LoVo (cell line): ENCODE measurements at places on chromosomes 11 and 22.

DNA sequence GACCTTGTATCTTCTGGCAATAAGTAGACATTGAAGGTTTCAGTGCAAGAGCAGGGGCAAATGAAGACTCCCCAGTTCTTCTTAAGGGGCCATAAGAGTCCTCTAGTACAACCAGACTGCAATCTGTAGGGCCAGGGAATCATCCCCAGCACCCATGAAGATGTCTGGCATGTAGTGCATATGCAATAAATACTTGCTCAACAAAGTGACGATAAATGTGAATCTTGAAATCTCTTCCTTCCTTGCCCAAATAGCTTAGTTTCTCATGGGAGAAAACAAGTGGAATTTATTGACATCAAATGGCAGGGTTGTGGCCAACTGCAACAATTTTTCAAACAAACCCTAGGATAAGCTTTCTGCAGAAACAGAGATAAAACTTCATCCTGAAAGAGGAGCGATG is 107.6 kb downstream of the ABTB2 start:
- DNase-seq: no peak

GRCh38 chr11:47532597-47533213 is 20.2 kb downstream of the CELF1 start:
- DNase-seq: no peak

DNA sequence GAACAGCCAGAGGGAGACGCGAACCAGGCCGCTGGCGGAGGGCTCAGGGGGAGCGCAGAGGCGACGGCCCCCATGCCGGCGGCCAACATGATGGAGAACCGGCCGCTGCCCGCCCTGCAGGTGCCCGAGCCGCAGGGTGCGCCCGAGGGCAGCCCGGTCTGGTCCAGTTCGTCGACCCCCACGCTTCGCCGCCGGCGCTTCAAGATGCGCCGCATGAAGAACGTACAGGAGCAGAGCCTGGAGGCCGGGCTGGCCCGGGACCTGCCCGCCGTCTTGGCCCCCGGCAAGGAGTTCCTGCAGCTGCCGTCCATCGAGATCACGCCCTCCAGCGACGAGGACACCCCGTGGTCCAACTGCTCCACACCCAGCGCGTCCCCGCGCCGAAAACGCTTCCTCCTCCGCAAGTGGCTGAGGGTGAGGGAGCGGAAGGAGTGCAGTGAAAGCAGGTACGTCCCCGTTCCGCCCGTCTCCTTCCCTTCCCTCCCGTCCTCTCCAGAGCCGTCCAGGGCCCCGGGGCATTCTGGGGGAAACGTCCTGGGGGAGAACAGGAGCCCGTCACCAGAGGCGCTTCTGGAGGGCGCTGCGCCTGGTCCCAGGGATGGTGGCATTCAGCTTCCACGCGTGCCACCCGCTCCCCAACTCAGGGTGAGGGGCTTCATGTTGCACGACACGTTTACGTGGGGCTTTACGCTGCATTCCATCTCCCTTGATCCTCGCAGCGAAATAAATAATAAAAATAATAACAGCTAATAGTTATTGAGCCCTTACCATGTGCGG is 840 bp downstream of the GRAMD1B start:
- no peak for DNase-seq

DNA sequence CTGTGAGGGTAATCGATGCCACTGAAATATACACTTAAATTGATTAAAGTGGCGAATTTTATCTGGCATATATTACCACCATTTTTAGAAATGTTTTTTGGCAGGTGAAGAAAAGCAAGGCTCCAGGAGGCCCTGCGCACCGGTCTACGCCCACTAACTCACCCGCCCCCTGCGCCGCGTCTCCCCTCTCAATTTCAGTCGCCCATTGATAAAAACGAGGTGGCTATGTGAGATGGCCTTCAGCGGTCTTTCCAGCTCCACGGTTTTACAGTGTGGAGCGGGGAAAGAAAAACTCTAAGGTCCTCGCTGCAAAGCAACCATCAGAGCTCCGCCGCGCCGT is 602 bp upstream of the AQP11 start:
- DNase-seq: no peak

GRCh38 chr11:34468209-34468841 is 29.6 kb downstream of the CAT start:
- DNase-seq: peak; percentile 54

GRCh38 chr11:75376175-75376574 is 23.1 kb upstream of the RPS3 start:
- DNase-seq: no peak

DNA sequence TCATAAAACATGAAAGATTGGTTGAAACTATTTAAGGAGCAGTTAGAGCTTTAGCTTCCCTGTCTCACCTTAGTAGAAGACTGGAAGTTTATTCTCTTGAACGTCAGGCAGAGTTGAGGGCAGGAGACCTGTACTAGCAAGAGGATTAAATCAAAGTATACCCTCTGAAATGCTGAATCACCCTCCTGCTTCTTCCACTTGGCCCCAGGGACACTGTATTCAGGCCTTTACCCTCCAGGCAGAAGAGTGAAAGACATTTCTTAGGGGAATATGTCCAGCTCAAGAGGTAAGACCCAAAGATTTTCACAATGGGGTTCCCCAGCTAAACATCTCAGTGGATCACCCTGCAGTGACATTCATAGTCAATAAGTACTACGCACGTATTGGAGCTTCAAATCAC is 11.9 kb downstream of the APOA4 start:
- no peak for DNase-seq

DNA sequence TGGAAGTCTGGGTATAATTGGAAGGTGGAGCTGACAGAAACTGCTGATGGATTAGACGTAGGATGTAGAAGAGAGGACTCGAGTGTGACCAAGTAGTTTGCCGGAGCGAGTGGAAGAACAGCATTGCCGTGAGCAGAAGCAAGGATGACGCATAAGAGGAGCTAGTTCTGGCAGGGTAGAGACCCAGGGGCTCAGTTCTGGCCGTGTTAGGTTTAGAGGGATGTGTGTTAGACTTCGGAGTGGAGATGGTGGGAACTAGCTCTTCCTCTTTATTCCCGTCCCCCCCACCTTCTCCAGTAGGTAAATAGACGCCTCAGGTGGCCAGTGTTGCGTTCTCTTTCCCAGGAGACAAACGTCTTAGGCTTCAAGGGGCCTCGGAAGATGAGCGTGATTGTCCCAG is 19.1 kb downstream of the TUB start:
- no peak for DNase-seq

DNA sequence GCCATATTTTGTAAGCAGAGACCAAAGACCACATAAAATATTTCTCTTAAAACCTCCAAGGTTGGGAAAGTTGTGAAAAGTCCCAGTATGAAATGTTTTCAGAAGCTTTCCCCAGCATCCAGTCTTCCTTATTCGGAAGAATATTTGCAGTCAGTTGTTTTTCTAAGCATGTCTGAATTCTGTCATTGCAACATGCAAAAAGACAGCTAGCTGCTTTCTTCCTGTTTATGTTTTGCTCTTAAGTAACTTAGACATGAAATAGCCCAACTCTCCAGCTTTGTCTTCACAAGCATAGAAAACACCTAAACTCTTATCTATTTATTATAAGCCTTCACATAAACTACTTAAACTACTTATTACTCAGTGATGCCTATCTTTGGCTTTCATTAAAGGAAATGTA is 57.9 kb upstream of the MMP13 start:
- no peak for DNase-seq

DNA sequence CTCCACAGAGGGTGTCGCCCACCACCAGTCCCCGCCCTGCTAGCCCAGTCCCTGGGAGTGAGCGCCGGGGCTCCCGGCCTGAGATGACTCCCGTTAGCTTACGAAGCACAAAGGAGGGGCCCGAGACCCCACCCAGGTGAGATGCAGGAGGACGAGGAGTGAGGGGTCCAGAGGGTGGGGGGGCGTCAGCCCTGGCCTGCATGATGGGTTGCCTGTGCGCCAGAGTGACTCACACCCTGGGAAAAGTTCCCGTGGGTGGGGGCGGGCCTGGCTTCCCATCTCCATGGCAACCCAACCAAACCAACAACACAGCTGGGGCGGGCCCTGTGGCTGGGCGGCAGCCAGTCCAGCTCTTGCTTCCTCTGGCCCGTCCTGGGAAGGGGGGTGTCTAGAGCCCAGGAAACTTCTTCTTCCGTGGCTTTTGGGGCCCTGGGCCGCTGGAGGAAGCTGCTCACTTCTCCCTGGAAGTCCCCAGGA is 4.5 kb downstream of the GAS2L1 start:
- DNase-seq: no peak

DNA sequence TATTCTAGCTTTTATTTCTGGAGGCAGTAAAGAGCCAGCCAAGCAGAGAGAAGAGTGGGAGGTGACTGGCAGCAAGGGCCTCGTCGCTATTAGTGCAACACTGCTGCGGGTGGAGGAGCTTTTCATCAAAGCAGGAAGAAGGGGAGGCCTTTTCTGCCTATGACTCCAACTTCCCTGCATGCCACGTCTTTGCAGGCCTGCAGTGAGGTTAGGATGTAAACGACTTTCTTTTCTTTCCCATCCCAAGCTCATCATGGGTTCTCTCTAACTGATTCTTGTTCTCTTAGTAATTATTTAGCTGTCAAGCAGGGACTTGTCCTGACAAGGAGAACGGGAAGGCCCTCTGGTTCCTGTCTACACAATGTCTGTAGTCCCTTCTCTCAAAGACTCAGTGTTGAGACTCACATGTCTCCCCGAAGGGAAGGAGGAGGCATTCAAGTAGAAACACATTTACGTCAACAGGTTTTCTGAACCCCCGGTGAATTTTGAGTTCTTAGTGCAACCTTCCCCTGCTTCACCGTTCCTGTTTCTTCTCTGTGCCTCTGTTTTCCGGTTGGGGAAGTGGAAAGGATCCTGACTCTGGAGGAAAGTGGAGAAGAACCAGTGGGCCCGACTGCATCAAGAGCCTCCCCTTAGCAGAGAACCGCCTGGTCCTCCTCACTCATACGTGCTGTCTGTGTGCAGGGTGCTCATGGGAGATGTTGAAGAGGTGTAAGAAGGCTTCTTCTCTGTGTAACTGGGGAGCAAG is 56.9 kb downstream of the PACS1 start:
- DNase-seq: no peak

GRCh38 chr22:36395915-36396314 is 8.1 kb upstream of the MYH9 start:
- no peak for DNase-seq

DNA sequence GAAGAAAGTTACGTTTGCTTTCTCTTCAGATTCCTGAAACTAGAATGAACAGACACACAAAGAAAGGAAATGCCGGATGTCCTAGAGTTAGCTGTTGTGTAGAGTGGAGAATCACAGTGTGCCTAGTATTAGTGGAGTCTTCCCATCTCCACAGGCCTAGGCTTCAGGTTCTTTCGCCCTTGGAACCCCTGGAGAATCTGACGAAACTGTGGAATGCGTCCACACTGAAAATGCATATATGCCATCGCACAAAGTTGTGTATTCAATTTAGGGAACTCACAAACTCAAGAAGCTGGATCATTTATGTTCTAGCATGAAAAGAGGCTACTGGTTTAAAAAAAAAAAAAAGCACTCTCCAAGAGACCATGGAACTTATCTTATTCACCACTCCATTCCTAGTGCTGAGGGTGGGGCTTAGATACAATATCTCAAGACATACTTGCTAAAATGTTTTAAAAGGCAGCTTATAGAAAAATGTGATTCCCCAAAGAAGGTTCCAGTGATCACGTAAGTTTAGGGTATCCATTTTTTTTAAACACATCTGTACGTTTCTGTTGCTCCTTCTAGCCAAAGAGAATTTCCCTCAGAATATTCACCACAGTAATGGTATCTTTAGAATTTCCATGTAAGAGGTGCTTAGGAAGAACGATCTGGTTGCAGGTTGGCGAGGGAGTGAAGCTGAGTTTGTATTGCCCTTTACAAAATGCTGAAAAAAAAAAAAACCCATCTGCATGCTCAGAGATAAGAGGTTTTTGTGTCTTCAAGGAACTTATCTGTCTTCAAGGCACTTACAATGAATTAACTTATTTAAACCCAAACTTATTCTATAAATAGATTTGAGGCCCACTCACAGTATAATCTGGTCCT is 20.0 kb downstream of the MAML2 start:
- no peak for DNase-seq

GRCh38 chr11:89612096-89612495 is 98.0 kb upstream of the TRIM77 start:
- DNase-seq: no peak

DNA sequence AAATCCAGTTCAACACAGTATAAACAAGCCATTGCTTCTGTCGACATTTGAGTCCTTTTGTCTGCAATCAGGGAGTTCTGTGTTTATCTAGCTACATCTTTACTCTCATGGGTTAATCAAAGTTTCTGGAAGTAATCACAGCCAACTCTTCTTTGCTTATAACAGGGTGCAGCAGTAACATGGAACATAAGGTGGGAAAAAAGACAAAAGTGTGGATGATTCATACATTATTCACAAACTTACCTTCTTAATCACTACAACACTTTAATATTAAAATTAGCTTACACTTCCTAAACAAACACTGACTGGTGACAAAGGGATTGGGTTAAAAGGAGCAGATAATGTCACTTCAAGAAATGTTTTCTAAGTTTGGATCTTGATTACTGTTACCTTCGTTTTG is 44.7 kb downstream of the SNX19 start:
- no peak for DNase-seq

DNA sequence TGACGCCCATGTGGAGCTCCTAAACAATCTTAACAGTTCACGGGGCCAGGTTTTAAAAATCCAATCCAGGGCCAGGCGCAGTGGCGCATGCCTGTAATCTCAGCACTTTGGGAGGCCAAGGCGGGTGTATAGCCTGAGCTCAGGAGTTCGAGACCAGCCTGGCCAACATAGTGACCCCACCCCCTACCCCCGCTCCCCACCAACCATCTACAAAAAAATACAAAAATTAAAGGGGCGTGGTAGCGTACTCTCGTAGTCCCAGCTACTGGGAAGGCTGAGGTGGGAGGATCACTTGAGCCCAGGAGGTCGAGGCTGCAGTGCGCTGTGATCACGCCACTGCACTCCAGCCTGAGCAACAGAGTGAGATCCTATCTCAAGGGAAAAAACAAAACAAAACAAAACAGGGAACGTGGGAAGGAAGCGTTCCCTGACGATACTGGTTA is 689 bp upstream of the SART1 start:
- DNase-seq: no peak

GRCh38 chr11:2305788-2306451 is 4.1 kb downstream of the TSPAN32 start:
- no peak for DNase-seq

DNA sequence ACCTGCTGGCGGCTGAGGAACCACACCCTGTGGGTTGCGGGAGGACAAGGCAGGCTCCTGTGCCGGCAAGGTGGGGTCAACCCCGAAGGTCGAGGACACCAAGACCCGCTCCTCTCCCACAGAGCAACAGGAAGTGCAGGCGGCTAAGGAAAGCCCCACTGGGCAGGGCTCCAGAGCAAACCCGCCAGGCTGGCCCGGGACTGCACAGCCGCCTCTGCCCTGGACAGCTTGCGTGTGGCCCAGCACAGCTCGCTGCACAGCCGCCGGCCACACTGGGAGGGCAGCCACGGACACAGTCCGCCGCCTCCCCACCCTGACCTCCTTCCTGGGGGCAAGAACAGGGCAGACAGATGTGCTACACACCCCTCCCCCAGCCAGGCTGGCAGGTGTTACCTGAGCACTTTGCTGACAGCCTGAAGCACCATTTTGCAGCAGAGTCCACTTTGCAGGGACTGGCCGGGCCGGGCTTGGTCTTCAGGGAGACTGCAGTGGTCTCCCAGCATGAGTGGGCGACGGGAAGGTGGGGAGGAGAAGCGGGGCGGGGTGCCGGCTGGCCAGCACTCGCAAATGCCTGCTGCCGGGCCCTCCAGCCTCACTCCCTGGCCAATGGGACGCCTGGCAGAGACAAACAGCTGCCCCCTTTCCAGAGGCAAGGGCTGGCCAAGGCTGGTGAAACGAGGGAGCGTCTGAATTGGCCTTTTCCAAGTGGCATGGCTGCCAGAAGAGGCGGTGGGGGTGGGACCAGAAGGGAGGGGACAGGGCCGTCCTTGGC is at the start of gene MOB2:
TSS of gene MOB2 (minus strand) at position 726 of the 772 bp plus-strand sequence. CDS start at position 503, 223 bp downstream.
- no peak for DNase-seq
